Germinal center (tissue), 1 donor: ENCODE measurements at places on chromosomes 11 and 22.

GRCh38 chr11:131693756-131694155 lies 323.3 kb downstream of the NTM start:
- DNase-seq = no peak

DNA sequence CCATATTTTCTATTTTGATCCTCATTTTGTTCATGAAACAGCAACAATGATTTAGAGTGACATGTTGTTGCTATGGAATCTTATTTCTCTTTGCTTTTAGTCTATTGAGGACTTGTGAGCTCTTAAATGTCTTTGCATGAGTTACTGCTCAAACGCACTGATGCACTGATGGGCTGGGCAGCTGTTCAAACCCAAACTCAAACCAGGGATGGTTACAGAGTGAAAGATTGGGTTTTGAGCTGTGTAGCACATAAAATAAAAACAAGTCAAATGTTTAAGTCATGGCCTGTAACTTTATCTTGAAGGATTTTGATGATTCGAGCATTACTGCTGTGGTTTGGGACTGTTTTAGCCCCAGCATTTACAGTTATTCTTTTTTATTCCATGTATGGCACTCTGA lies 20.1 kb upstream of the NCAM1 start:
- no peak for DNase-seq

- DNase-seq = no peak
Measured at GRCh38 chr22:42271906-42272305, 1.5 kb upstream of the TCF20 start.

GRCh38 chr11:64227405-64227956 lies 1.4 kb downstream of the NUDT22 start:
- no peak for DNase-seq

DNA sequence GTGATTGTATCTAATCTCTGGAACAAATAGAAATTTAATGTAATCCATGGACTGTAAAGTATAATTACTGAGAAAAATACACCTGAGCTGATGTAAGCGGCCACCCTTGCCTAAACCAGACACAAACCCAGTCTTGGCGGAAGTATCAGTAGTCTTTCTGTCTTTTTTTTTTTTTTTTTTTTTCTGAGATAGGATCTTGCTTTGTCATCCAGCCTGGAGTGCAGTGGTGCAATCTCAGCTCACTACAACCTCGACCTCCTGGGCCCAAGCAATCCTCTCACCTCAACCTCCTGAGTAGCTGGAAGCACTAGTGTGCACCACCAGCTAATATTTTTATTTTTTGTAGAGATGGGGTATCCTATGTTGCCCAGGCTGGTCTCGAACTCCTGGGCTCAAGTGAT lies 5.5 kb upstream of the CXCR5 start:
- no peak for DNase-seq

DNA sequence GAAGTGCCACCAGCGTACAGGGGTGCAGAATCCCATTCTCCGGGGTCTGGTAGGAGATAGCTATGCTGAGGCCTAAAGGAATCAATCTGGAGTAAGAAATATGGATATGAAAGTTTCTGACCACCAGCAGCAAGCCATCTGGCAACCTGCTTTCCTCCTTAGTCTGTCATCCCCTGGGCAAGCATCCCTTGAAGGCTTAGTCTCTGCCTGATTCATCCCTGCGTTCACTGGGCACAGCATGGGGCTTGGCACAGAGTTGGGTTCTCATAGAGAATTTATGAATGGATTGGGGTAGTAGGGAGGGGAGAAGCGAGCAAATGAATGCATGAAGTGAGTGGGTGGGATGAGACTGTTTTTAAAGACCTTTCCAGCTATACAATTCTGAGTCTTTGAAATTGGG lies 85.8 kb upstream of the NARS2 start:
- no peak for DNase-seq

- DNase-seq = no peak
Measured at GRCh38 chr11:11407763-11408084, 54.7 kb upstream of the CSNK2A3 start.

DNA sequence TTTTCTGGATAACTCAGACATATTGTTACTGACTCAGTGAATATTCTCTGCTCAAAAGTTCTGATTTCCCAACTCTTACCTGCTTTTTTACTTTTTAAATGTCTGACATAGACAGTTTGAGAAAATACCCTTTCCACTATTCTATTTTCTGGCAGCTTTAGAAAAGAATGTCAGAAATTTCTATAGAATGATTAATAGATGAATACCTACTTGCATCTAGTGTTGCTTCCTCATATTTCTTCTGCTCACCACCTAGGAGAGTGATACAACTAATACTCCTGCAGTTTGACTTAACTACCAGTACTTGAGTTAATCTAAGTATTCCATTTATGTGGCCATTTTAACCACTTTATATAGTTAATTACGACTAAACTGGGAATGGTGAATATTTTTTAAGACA lies 55.2 kb downstream of the KDM2A start:
- DNase-seq = no peak

DNA sequence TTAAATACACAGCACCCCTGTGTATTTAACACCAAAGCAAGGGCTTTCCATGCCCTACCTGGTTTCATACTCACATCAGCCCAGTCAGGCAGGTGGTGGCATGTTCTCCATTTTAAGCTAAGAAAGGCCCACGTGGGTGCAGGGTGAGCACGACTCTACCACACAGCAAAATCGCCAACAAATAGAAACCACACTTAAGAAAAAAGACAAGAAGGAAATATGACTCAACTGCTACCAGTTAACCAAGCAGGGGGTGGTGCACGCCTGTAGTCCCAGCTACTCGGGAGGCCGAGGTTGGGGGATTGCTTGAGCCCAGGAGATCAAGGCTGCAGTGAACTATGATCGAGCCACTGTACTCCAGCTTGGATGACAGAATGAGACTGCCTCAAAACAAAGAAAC lies 35.2 kb upstream of the TFIP11 start:
- no peak for DNase-seq
